BJ (cell line): ENCODE measurements at places on chromosomes 1 and 21. TPM values are rescaled to one million over a fixed set of nuclear protein-coding genes. Genes with fewer than 3 reads are reported as not detected.
A peak's percentile ranks its signal among the peaks of the same experiment; 100 is the strongest.

DNA sequence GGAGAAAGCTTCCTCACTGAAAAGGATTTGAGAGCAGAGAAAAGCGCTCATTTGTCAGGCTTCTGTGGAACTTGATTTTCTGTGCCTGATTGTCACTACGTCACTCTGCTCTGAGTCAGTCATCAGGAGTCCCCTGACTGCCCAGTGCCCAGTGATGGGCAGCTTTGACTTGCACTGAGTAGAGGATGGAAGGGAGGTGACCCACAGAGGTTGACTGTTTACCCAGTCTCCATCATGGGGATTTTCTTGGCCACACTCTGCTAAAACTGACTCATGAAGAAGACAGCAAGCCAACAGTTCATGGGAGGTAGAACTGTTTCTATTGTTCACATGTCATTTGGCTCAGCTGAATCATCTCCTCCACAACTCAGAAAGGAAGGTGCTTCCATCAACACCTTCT, 82.1 kb upstream of the DUSP10 start:
- DNase-seq: no peak

DNA sequence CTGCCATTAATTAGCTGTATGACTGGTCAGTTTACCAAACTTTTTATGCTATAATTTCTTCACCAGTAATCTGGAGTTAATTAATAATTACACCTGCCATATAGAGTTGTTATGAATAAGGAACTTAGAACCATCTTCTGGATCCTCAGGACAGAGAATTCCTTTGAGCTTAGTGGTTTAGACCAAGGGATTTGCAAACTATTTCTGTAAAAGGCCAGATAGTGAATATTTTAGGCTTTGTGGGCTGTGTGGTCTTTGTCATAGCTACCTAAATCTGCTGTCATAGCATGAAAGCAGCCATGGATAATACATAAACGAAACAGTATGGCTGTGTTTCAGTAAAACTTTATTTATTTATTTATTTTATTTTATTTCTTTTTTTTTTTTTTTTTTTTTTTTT, 9.0 kb downstream of the TIMM17A start:
- DNase-seq: peak; percentile 41

Gene FCRLA
- polyA plus RNA-seq: 0.97 and 2.0 TPM in 2 replicates

DNA sequence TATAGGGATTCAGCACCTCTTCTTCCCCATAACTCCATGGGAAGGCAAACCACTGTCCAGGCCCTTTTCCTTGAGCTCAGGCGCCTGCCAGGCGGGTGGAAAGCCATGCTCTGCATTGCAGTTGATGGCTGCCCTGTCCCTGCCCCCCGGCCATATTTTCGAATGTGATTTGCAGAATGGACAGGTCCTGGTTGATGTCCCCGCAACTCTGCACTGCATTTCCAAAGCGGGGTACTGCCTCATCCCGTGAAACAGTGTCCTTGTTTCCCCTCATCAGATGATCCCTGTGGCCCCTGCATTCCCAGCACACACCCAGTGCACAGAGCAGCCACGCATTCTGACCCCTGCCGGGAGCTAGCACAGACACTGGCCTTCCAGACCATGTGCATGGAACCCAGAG, 33.7 kb upstream of the SCMH1 start:
- no peak for DNase-seq

DNA sequence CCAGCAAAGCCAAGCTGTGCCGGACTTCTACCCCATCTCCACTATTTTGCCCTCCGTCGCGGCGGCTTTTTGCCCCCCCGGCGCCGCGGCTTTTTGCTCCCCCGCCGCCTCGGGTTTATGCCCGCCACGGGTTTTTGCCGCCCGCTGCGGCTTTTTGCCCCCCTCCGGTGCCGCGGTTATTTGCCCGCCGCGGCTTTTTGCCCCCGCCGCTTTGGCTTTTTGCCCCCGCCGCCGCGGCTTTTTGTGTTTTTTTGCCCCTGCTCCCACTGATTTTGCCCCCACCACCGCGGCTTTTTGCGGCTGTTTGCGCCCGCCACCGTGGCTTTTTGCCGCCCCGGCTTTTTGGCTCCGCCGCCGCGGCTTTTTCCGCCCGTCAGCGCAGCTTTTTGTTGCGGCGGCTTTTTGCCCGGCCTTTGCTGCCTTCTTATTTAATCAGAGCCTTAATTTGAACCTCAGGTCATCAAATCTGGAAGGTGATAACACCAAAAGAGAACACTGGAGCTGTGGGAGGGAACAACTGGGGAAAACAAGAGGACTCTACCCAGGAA, 106.0 kb downstream of the TPTE start:
- no peak for DNase-seq

DNA sequence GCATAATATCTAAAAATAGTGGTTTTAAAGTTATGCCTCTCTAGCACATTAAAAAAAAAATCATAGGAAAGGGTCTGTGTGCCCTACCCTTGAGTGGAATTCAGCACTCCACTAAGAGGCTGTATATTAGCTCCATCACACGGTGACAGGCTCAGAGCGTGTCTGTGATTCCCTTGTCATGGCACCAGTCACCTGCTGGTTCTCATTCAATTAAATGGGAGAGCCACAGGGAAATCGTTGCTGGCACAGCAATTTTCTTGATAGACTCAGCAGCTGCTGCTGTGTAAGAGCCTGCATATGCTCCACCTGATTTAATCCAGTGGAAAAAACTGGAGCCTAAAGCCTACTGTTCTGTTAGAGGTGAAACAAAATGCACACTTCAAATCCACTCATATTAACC, 9.5 kb downstream of the ATP6V1G3 start:
- no peak for DNase-seq

GRCh38 chr1:228751360-228752098, 16.2 kb downstream of the RHOU start:
- no peak for DNase-seq

- DNase-seq: no peak
Measured at GRCh38 chr1:42006836-42007235, 88.1 kb upstream of the HIVEP3 start.

- no peak for DNase-seq
Measured at GRCh38 chr1:229781453-229781852, 155.4 kb downstream of the URB2 start.

DNA sequence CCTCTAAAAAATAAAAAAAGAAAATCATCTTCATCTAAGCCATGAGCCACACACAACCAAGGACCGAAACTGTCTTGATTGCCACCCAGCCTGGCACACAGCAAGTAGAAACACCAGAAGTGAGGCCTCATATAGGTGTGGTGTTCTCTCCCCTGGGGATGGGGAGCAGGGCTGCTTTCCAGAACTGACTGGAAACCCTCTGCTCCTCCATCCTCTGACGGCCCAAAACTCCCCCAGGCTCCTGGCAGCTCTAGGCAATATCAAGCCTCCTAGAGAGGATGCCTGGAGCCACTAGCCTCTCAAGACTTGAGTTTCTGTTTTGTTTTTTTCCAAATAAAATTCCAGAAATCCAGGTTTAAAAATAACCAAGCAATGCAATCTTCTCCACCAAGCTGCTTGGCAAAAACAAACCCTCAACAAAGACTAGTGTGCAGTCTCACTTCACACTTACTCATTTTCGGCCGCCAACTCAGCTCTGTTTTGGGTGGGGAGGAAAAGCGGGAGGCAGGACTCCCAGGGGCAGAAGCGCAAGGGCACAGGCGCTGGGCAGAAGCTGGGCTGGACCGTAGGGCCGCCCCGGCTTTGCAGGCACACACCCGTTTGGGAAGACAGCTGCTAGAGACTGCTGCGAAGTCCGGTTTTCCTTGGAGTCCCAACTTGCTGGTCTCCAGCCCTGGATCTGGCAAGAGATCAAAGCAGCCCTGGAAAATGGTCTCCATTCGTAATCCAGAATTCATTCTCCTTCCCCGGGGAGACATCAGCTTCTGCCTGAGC, 78.2 kb upstream of the CAPZB start:
- DNase-seq: peak; percentile 20

DNA sequence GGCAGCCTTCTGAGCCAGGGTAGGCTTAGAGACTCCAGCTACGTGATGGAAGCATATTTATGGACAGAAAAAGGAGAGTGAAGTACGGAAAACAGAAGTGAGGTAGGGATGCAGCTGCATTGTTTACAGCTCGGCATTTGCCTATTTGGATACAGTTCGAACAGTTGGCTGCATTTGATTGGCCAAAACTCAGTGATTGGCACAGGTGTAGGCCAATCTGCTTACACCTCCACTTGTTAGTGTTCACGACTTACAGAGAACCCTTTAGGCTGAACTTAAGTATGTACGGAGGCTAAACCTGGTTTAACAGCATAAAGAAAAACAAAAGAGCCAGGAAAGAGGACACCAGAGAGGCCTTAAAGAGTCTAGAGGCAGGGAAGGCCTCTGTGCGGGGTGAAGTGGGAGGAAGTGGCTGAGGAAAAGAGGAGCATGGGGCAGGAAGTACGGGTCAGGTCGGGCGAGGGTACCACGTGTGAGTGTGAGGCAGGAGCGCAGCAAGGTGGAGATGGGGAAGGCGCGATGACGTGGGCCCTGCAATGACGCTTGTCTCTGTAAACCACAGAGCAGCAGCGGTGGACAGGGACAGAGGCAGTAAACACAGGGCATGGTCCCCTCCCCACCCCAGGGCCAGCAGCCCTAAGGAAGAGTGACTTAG, 32.0 kb downstream of the RSPH1 start:
- no peak for DNase-seq

Gene CSMD2
- polyA plus RNA-seq: 1.8 and 2.0 TPM in 2 replicates
